ENCODE measurements at places on chromosomes 5 and 9. TPM values are rescaled to one million over a fixed set of nuclear protein-coding genes. Genes with fewer than 3 reads are reported as not detected.

The C5orf63 gene
- 3.6 TPM for polyA plus RNA-seq

The PCDHB5 gene
- 0.10 TPM for polyA plus RNA-seq

The IFNA6 gene
- not detected for polyA plus RNA-seq

The PLAA gene
- 14.0 TPM for polyA plus RNA-seq

The CA9 gene
- polyA plus RNA-seq = 0.99 TPM

The GRXCR2 gene
- not detected for polyA plus RNA-seq

DNA sequence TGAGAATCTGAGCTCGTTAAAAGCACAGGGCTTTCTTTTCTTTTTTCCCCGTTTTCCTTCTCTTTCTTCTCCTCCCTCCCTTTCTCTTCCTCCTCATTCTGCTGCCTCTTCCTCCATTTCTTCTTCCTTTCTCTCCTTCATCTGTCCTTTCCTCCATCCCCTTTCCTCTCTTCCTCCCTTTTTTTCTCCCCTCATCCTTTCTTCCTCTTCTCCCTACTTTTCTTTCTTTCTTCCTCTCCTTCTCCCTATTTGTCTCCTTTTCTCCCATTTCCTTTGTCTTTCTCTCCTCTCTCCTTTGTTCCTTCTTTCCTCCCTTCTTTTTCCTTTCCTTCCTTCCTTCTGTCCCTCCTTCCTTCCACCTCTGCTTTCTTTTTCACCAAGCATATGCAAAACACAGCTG is 649.4 kb downstream of the IRX1 start:
- H3K36me3 ChIP-seq = no peaks in the 10 kb centered on the region
- no peak for DNase-seq
- no peaks in the 10 kb centered on the region for H3K4me1 ChIP-seq
- no peak overlapping the region for H3K27ac ChIP-seq
- H3K27me3 ChIP-seq = no peaks in the 10 kb centered on the region

- no peaks in the 10 kb centered on the region for H3K36me3 ChIP-seq
- H3K4me3 ChIP-seq = no peak overlapping the region
- peak; percentile 67 for DNase-seq
- H3K27ac ChIP-seq = no peak overlapping the region
- no peaks in the 10 kb centered on the region for H3K27me3 ChIP-seq
Observed at GRCh38 chr5:149128023-149128875, 13.0 kb upstream of the ABLIM3 start.

DNA sequence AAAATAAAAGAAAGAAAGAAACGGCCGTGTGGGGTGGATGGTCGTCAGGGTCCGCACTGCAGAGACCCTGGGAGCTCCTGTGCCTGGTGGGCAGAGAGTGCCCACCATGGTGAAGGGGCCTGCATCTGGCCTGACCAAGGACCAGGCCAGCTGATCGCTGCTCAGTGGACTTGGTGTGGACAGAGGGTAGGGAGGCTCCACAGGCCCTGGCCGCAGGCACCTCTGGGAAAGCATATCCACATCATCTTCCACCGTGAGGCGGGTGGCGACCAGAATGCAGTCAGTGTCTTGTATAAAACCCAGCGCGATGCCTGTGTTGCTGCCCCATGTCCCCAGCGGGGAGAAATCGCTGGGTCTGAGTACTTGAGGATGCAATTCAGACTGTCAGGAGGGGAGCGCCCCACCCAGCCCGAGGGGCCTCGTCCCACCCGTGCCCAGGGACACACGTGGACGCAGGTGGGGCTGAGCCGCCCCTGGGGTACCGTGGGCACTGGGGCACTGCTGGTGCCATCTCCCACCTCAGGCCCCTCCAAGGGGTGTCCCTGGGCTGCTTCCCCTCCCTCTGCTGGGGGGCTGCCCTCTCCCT is 27.8 kb upstream of the SLC6A19 start:
- DNase-seq = no peak
- H3K4me1 ChIP-seq = no peaks in the 10 kb centered on the region
- no peaks in the 10 kb centered on the region for H3K36me3 ChIP-seq
- no peak overlapping the region for H3K27ac ChIP-seq

- H3K27me3 ChIP-seq = no peaks in the 10 kb centered on the region
- no peak overlapping the region for H3K4me3 ChIP-seq
- no peaks in the 10 kb centered on the region for H3K4me1 ChIP-seq
- no peak for DNase-seq
- no peak overlapping the region for H3K27ac ChIP-seq
Observed at GRCh38 chr9:110691002-110691549, 22.5 kb downstream of the MUSK start.

DNA sequence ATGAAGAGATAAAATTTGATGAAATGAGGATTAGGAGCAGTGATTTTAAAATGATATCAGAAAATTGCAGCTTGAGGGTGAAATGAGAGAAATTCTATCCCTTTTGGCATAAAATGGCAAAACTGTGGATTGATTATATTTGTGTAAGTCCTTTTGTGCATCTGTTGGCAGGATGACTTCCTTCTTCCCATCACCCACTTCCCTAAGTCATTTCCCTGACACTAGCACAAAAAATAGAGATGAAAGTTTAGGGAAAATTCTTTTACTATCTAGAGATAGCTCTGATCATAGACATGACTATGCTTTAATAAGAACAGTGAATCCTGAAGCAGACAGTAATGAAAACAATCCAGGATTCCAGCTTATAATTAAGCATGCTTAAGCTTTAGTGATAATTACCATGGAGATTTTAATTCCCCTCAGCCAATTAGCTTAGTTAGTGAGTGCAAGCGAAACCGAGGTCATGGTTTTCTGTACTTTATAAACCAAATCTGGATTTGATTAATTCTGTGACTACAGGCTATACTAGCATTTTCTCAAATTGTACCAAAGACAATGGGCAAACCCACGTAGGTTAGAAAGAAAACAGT is 163.6 kb upstream of the TARS1 start:
- DNase-seq = no peak
- H3K27ac ChIP-seq = peak overlapping the region; percentile 75
- H3K4me3 ChIP-seq = no peak overlapping the region
- H3K27me3 ChIP-seq = no peaks in the 10 kb centered on the region
- no peaks in the 10 kb centered on the region for H3K36me3 ChIP-seq
- peaks cover 3% of the 10 kb centered on the region for H3K4me1 ChIP-seq

- no peaks in the 10 kb centered on the region for H3K27me3 ChIP-seq
- H3K4me1 ChIP-seq = no peaks in the 10 kb centered on the region
- no peak overlapping the region for H3K4me3 ChIP-seq
- DNase-seq = peak; percentile 12
Observed at GRCh38 chr5:59503220-59503619, 390.3 kb downstream of the PDE4D start.

- H3K27ac ChIP-seq = no peak overlapping the region
- no peak for DNase-seq
- H3K36me3 ChIP-seq = no peaks in the 10 kb centered on the region
- no peak overlapping the region for H3K4me3 ChIP-seq
- peaks cover 7% of the 10 kb centered on the region for H3K27me3 ChIP-seq
Observed at GRCh38 chr9:72386186-72386585, 21.2 kb upstream of the ZFAND5 start.

DNA sequence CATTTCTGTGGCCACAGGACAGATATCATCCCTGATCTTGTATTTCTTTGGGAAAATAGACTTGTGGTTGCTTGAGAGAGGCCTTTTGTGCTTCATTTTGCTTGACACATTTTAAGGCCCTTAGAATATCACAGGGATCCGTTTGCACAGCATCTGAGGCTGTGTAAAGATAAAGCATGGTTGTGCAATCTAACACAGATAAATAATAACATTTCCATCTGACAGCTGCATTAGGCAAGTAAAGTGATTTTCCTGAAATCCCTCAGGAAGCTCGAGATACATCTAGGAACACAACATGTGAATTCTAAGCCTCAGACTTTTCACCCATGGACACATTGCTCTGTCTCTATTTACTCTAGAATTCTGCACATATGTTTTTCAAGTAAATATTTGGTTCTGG is 212.8 kb upstream of the ADAMTSL1 start:
- peak overlapping the region; percentile 48 for H3K27ac ChIP-seq
- H3K4me3 ChIP-seq = no peak overlapping the region
- no peaks in the 10 kb centered on the region for H3K27me3 ChIP-seq
- no peaks in the 10 kb centered on the region for H3K36me3 ChIP-seq
- H3K4me1 ChIP-seq = no peaks in the 10 kb centered on the region

- no peaks in the 10 kb centered on the region for H3K4me1 ChIP-seq
- no peak for DNase-seq
- H3K27me3 ChIP-seq = no peaks in the 10 kb centered on the region
- no peak overlapping the region for H3K4me3 ChIP-seq
- H3K36me3 ChIP-seq = no peaks in the 10 kb centered on the region
Observed at GRCh38 chr5:8209500-8209899, 340.6 kb downstream of the MTRR start.

DNA sequence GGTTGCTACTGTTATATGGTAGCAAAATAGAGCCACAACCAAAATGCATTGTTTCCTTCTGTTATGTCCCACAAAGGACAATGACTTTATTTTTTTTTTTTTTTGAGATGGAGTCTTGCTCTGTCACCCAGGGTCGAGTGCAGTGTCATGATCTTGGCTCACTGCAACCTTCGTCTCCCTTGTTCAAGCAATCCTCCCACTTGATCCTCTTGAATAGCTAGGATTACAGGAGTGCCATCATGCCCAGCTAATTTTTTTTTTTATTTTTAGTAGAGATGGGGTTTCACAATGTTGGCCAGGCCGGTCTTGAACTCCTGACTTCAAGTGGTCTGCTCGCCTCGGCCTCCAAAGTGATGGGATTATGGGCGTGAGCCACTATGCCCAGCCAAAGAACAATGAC is 527.7 kb upstream of the SGCD start:
- H3K36me3 ChIP-seq = no peaks in the 10 kb centered on the region
- H3K27ac ChIP-seq = no peak overlapping the region
- H3K27me3 ChIP-seq = no peaks in the 10 kb centered on the region
- no peaks in the 10 kb centered on the region for H3K4me1 ChIP-seq
- no peak for DNase-seq

DNA sequence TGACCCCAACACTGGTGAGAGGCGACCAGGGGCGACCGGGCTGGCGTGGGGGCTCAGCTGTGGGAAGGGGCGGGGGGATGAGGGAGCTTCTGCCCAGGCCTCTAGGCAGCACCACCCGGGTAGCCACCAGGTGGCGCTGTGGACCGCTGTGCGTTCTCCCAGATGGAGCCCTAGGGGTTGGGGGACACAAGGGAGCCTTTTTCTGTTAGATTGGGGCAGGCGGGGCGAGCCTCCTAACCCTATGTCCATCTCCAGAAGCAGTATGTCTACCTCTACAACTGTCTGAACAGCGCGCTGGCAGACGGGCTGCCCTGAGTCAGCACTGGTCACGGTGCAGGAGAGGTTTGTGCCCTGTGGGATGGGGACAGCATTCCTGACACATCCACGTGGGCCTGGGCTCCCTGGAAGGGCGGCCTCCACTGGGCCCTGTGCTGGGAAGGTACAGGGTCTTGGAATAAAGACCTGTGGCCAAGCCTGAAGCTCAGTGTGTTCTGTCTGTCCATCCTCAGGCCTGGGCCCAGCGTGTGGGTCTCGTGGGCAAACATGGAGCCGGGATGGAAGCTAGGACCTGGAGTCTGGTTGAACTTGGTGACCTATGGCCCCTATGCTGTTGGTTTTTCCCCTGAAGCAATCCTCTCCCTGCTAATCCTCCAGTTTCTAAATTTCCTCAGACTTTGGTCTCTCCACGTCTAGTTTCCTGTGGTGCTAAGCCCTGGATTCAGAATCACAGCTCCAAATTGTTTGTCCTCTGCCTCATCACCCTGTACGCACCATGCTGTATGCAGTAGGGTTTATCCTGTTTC is 23.1 kb upstream of the SPTLC1 start:
- H3K4me3 ChIP-seq = no peak overlapping the region
- no peak overlapping the region for H3K27ac ChIP-seq
- no peaks in the 10 kb centered on the region for H3K27me3 ChIP-seq

GRCh38 chr5:125837866-125838265 is 585.3 kb upstream of the GRAMD2B start:
- H3K36me3 ChIP-seq = no peaks in the 10 kb centered on the region
- H3K27ac ChIP-seq = no peak overlapping the region
- no peak overlapping the region for H3K4me3 ChIP-seq

DNA sequence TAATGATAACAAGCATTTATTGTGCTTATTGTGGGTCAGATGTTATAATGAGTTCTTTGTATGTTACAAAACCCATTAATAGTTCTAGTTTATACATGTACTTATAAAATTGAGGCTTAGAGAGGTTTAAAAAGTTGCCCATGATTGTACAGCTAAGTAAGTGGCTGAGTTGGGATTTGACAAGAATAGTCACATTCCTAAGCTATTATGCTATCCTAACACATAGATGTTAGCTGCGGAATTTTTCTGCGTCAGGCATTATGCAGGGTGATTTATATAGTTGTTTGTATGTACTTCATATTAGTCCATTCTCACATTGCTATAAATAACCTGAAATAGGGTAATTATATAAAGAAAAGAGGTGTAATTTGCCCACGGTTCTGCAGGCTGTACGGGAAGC is 12.5 kb downstream of the COMMD10 start:
- peaks cover 61% of the 10 kb centered on the region for H3K36me3 ChIP-seq
- no peaks in the 10 kb centered on the region for H3K27me3 ChIP-seq
- no peak overlapping the region for H3K27ac ChIP-seq
- H3K4me1 ChIP-seq = no peaks in the 10 kb centered on the region

DNA sequence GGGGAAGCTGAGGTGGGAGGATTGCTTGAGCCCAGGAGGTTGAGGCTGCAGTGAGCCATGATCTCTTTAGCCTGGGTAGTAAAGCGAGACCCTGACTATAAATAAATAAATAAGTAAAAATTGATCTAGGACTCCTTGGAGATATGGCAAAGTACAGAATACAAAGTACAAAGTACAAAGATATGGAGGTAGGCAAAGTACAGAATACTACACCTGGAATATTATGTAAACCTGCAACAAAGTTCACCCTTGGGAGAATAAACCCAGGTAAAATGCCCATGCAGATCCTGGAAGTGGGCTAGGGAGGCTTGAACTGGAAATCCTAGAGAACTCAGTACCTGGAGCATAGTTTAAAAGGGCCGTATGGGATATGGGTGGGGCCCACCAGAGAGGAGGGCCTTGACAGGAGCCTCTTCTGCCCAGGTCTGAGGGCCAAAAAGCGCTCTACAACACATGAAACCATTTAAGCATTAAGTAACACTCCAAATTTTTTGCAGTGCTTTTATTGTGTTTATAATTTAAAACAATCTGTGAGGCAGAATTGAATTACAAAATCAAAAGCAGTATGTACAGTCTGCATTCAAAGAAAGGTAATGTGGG is 20.7 kb downstream of the TTC1 start:
- no peak for DNase-seq
- peaks cover 7% of the 10 kb centered on the region for H3K4me1 ChIP-seq
- H3K36me3 ChIP-seq = peaks cover 19% of the 10 kb centered on the region
- H3K4me3 ChIP-seq = no peak overlapping the region
- H3K27me3 ChIP-seq = no peaks in the 10 kb centered on the region

DNA sequence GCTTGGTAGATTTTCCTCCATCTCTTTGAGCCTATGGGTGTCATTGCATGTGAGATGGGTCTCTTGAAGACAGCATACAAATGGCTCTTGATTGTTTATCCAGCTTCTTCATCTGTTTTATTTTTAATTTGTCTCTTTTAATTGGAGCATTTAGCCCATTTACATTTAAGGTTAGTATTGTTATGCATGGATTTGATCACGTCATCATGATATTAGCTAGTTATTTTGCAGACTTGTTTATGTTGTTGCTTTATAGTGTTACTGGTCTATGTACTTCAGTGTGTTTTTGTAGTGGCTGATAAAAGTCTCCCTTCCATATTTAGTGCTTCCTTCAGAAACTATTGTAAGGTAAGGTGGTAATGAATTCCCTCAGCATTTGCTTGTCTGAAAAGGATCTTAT is 78.6 kb upstream of the RGMB start:
- H3K36me3 ChIP-seq = no peaks in the 10 kb centered on the region
- H3K27ac ChIP-seq = no peak overlapping the region
- no peaks in the 10 kb centered on the region for H3K4me1 ChIP-seq
- H3K27me3 ChIP-seq = no peaks in the 10 kb centered on the region
- no peak overlapping the region for H3K4me3 ChIP-seq
